ENCODE measurements at places on chromosomes 16 and 17. TPM values are rescaled to one million over a fixed set of nuclear protein-coding genes. Genes with fewer than 3 reads are reported as not detected.

Gene MYH13
- not detected for polyA plus RNA-seq

Gene GLP2R
- polyA plus RNA-seq = not detected

Gene COPZ2
- 97.9 TPM for polyA plus RNA-seq

Gene NDUFB10
- 123 TPM for polyA plus RNA-seq

Gene TRPV3
- polyA plus RNA-seq = 0.50 TPM

Gene FADS6
- not detected for polyA plus RNA-seq

Gene TEX14
- polyA plus RNA-seq = 0.03 TPM

Gene KCNH6
- polyA plus RNA-seq = not detected

Gene HOXB9
- polyA plus RNA-seq = not detected

Gene C16orf46
- 0.33 TPM for polyA plus RNA-seq

Gene ATP2A1
- 0.22 TPM for polyA plus RNA-seq

Gene TBKBP1
- 5.3 TPM for polyA plus RNA-seq

Gene LUC7L
- 31.1 TPM for polyA plus RNA-seq

Gene TEKT3
- polyA plus RNA-seq = 0.52 TPM

Gene CDRT15L2
- not detected for polyA plus RNA-seq

Gene CDH15
- 0.14 TPM for polyA plus RNA-seq

- DNase-seq = no peak
Measured at GRCh38 chr16:12675852-12676251, 127.8 kb downstream of the CPPED1 start.

- no peak for DNase-seq
Measured at GRCh38 chr17:10549096-10549842, at the start of gene MYH2. TSS of gene MYH2 (minus strand) at chr17:10549658. CDS start at chr17:10547920, 1,738 bp downstream.

- no peak for DNase-seq
Measured at GRCh38 chr17:58270476-58271215, 10.1 kb downstream of the MPO start.

- peak; percentile 18 for DNase-seq
Measured at GRCh38 chr17:4739122-4740024, at the start of the genes CXCL16 and ZMYND15. TSS of gene CXCL16 (minus strand) at chr17:4739928. CDS start at chr17:4739339, 589 bp downstream. TSS of gene ZMYND15 (plus strand) at chr17:4739833. CDS start at chr17:4740549, 716 bp downstream.

GRCh38 chr17:72539981-72540897 is 419.4 kb downstream of the SOX9 start:
- DNase-seq = peak; percentile 72

- DNase-seq = peak; percentile 41
Measured at GRCh38 chr17:15287538-15288267, 22.6 kb upstream of the PMP22 start.

DNA sequence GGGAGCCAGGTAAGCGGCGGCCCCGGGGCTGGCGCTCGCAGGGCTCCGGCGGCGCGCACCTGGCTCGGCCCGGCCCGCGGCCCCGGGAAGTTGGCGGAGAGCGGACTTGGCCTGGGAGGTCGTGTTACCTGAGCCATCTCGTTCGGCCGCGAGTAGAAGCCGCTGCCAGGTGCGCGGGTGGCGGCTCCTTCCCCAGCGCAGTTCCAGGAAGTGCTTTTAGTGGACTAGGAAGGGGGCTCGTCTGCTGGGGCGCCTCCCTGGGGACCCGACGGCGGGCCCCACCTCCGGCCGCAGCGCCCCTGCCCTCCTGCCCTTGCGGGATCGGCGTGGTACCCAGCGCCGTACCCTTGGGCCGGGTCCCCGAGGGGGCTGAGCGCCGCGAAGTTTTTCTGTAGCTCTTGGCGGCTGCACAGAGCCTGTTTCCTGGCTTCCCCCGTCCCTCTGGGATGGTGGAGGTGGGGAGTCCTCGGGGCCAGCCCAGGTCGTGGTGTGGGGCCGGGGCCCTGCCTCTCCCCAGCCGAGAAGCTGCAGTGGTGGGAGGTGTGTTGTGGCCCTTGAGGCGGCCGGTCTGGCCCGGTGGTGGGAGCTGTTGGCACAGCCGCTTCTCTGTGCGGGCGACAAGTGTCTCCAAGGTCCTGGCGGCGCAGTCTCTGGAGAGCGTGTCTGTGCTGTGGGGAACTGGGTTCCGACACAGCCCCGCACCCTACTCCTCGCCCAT is 96.9 kb downstream of the RAB11FIP4 start:
- DNase-seq = no peak

- DNase-seq = peak; percentile 47
Measured at GRCh38 chr16:1309888-1310831, 724 bp downstream of the UBE2I start.

DNA sequence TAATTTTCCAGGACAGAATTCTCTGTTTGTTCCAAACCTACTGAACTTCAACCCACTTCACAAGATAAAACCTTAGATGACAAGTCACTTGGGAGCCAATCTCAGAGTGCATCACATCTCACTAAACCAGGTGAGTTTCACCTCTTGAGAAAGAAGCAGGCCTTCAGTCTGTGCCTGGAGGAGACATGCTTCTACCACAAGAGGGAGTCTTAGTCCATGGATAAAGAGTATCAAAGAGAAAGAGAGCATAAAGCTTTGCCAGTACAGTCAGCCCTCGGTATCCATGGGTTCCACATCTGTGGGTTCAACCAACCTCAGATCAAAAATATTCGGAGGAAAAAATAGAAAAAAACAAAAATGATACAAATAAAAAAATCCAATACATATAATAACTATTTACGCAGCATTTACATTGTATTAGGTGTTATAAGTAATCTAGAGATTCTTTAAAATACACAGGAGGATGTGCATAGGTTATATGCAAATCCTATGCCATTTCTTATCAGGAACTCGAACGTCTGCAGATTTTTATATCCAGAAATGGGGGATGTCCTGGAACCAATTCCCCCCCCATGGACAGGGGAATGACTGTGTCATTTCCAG is 37.7 kb downstream of the DUSP14 start:
- DNase-seq = peak; percentile 69

DNA sequence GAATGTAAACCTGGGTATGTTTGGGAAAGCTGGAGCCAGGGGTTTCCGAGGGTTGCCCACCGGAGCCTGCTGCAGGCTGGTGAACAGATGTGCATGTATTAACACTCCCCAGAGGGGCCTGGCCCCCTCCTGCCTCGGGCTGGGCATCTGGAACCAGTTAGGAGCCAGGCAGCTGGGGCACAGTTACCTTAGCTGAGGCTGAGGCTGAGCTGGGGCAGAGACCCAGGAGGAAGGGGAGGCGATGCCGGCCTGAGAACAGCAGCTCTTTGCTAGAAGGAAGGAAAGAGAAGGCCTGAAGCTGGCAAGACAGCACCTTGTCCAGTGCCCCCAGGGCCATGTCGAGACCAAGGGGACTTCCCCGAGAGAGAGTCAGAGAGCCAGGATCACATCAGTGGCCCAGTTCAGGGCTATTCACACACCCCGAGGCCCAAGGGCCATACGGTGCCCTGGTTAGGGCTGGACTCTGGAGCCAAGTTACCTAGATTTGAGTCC is 65.8 kb downstream of the RMI2 start:
- DNase-seq = no peak

- no peak for DNase-seq
Measured at GRCh38 chr16:28027055-28027454, 36.5 kb downstream of the GSG1L start.

- no peak for DNase-seq
Measured at GRCh38 chr17:72204742-72205141, 83.9 kb downstream of the SOX9 start.

GRCh38 chr17:18250259-18250658 is 8.3 kb downstream of the FLII start:
- DNase-seq = no peak

DNA sequence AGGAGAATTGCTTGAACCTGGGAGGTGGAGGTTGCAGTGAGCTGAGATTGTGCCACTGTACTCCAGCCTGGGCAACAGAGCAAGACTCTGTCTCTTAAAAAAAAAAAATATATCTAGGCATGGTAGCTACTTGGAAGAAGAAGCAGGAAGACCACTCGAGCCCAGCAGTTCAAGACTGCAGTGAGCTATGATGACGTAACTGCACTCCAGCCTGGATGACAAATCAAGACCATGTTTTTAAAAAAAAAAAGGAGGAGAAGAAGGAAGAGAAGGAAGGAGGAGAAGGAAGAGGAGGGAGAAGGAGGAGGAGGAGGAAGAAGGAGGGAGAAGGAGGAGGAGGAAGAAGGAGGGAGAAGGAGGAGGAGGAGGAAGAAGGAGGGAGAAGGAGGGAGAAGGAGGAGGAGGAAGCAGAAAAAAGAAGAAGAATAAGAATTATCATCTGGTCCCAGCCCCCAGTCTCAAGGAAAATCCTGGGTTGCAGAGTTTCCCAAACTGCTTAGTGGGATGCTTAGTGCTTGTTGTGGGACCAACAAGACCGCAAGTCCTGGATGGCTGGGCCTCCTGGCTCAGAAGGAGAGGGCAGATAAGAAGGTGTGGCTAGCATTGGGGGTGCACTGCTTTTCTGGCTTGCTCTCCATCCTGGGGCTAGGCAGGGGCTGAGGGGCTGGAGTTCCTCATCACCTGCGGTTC is 3.7 kb upstream of the DRC7 start:
- DNase-seq = no peak

- DNase-seq = peak; percentile 51
Measured at GRCh38 chr16:73051961-73052360, 4.0 kb upstream of the ZFHX3 start.

GRCh38 chr17:83081684-83082201 is 2.3 kb downstream of the METRNL start:
- no peak for DNase-seq

GRCh38 chr16:4113358-4114256 is 2.6 kb downstream of the ADCY9 start:
- DNase-seq = no peak
